ENCODE measurements at places on chromosomes 16 and 17.

- peak; percentile 21 for DNase-seq
Measured at GRCh38 chr16:31505483-31505882, 2.7 kb downstream of the RUSF1 start.

GRCh38 chr17:58527949-58528348 is 13.5 kb upstream of the MTMR4 start:
- DNase-seq, result no peak

GRCh38 chr16:82955741-82956348 is 329.1 kb downstream of the CDH13 start:
- no peak for DNase-seq

DNA sequence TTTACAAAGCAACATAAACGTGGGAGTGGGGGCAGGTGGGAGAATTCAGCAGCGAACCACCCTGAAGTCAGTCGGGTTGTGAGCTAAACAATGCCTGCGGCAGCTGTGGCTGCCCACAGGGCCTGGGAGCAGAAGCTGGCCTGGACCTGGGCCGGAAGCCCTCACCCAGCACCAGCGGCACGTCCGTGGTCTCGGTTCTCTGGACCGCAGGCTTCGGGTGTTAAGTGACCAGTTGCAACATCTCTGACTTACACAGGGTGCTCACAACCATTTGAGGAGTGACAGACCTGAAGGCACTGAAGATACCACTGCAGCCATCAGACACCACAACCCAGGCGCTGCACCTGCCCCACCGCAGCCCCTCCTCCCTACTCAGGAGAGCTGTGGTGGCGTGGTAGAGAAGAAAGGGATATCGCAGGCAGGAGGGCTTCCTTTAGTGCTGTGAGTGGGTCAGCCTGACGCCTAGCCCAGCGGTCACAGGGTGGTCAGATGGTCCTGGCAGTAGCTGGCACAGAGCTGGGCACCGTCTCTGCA is 33.8 kb downstream of the CBFA2T3 start:
- no peak for DNase-seq

DNA sequence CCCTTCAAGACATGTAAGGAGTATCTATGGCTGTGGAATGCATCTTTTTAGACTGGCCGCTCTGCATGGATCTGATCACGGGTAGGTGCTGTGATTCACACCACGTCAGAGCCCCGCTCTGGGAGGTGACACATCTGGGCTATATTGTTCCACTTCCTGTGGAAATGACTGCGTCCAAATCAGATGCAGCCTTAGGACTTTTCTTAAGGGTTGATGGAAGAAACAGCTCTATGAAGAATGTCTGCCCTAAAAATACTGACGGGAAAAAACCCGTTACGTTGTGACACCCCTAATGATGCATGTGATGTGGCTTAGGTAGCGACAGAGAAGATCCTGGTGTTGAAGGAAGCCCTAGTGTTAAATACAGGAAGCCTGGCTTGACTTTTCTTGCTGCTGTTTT is 12.2 kb downstream of the BANP start:
- peak; percentile 41 for DNase-seq

GRCh38 chr16:23608194-23608593 is 12.1 kb upstream of the NDUFAB1 start:
- DNase-seq, result no peak

DNA sequence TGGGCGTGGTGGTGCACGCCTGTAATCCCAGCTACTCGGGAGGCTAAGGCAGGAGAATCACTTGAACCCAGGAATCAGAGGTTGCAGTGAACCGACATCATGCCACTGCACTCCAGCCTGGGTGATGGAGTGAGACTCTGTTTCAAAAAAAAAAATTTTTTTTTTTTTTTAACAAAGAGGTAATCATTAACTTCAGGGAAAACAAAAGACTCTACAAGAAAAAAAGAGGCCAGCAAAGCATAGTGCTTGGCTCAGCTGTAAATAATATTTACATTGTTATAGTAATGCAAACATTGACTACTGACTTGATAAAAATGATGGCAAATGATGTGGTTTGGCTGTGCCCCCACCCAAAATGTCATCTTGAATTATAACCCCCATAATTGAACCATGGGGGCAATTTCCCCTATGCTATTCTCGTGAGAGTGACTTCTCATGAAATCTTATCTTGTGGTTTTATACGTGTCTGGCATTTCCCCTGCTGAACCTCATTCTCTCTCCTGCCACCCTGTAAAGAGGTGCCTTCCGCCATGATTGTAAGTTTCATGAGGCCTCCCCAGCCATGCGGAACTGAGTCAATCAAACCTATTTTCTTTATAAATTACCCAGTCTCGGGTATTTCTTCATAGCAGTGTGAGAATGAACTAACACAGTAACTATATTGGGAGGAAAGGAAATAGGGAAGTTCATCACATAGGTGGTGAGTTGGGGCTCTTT is 12.7 kb upstream of the SSTR2 start:
- peak; percentile 72 for DNase-seq
